Neuronal stem cell (in vitro differentiated cells): ENCODE measurements at places on chromosomes 2 and 18.

DNA sequence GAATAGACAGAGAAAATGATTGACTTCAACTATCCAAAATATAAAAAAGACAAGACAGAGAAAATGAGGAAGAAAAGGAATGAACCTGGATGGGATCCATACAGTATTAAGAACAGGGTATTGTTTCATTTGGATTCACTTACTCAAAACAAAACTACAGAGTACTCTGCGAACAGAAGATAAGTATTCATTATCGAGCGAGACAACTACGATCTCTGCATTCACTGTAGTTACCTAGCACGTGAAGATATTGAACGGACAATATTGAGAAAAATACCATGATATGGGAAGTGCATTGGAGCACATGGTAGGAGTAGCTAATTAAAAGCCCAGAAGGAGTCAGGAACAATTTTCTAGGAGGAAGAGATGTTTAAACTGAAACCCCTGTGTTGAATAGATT is 1.0 kb upstream of the ORC2 start:
- no peak for DNase-seq

GRCh38 chr2:41906338-41906725 is 141.5 kb upstream of the PKDCC start:
- DNase-seq: no peak

DNA sequence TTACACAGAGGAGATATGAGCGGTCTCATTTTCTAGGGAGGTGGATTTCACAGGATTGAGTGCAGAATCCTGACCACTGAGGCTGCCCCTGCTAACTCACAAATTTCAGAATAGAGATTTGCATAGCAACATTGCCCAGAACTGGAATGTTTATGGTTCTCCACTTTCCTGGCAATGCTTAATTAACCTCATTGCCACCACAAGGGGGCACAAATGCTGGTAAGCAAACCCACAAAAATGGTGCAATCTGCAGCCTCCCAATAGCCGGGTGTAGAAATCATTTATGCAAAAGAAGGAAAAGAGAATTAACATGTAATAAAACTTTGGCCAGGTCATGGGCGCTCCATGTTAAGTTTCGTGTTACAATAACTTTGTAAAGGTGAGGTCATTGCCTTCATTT is 112.4 kb downstream of the CYRIA start:
- peak; percentile 31 for DNase-seq

DNA sequence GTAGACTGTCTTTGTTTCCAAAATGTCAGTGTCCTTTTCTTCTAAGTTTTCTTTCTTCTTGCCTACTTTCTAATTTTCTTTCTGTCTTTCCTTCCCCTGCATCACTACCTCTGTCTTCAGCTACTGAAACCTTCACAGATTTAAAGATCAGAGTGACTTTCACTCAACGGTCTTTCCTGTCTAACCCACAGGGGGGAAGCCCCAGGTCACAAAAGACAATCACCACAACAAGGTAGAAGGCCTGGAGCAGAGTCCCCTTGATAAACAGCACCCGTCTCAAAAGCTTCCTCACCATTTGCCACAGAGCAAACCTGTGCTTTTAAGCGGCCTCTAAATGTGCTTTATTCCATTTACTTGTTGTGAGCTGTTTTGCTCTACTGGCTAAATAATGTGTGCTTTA is 665.4 kb downstream of the BCL11A start:
- DNase-seq: no peak

DNA sequence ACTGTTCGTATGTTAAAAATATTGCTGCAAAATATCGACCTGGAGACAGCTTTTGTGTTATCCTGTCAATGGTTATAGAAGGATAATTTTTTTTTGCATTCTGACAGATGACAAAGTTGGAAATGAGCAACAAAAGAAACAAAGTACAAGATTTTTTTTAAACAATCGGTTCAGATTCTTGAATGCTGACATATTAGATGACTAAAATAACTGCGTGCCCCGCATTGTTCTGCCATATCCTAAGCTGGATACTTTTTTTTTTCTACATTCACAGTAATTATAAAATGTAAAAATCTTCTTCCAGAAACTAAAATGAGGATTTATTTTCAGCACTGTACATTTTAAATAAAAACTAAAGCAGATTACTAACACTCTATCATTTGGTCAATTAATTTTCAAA is 67.1 kb downstream of the ABCG8 start:
- DNase-seq: no peak

DNA sequence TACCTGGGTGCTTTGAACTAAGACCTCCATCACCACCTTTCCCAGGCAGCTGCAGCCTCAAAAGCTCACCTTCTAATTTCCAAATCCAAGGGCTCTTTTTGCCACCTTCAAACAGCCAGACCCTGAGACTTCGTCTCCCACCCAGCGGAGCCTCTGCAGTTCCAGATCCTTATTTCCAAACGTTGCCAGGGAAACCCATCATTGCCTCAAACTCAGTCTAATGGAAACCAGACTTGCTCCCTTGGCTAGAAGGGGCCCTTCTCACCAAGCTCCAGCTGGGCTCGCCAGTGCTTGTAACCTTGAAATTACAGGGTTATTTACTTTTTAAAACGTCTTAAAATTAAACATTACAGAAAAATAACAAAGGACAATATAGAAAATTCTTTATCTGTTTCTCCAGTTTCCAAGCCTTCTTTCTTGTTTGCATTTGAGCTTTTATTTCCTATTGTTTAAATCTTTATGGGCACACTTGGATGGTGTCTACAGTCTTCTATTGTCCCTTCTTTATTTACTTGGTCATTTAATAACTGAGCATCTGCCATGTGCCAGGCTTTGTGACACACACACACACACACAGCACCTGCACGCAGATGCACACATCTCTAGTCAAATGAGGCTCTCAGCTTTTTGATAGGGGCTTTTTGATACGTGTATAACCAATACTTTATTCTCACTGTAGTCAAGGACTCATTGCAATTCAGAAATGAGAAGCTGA is 36.1 kb downstream of the TRPM8 start:
- DNase-seq: no peak

DNA sequence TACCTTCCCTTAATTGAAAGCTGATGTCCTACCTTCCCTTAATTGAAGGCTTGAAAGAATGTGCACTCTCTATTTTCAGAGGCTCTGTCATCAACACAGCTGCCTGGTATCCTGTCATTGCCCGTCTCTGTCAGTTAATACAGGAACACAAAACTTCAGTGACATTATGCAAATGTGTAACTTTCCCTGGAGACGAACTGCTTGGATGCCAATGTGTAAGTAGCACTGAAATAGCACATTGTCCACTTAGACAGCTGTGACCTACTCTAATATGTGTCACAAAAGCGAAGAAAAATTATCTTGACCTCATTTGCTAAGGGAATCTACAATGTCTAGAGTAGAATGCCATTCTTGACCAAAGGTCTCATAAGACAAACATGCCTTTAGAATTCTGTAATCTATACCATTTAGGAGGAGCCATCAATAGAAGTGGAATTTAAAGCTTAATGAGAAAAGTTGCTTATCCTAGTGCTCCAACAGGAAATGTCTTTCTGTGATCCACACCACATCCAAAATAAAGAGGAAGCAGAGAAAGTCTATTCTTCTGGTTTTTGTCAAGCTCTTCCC is 138.1 kb downstream of the BARD1 start:
- DNase-seq: no peak

DNA sequence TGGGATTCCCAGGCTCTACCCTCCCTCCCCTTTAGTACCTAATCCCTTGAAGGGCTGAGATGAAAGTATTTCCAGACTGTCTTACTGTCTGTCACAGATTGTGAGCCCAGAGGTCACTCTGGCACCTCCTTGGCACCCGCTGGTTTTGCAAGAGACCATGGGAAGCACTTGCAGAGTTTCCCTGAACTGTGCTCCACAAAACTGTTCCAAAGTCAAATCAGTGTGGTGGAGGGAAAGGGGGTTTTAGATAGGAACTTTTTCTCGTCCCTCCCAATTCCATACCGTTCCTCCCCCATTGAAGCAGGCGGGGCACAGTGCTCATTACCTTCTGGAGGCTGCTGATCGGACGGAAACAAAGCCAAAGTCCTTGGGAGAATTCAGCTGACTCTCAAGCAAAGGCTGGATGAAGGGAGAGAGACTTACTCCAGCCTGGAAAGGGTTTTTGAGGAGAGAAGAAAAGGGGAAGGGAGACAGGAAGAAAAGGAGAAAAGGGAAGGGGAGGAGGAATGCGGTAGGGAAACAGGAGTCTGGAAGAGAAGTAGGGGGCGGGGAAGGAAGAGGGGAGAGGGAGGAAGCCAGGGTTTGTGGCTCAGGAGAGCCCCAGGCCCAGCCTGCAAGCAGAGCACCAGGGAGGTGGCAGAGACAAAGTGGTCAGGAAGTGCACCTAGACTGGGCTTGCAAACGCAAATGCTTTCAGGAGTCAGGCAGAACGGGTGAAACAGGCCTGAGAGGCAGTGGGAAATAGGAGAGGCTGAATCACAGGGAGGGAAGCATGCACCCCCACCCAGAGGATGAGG is 88.4 kb upstream of the SP3 start:
- no peak for DNase-seq

GRCh38 chr2:207778298-207778882 is 8.7 kb upstream of the FZD5 start:
- no peak for DNase-seq

DNA sequence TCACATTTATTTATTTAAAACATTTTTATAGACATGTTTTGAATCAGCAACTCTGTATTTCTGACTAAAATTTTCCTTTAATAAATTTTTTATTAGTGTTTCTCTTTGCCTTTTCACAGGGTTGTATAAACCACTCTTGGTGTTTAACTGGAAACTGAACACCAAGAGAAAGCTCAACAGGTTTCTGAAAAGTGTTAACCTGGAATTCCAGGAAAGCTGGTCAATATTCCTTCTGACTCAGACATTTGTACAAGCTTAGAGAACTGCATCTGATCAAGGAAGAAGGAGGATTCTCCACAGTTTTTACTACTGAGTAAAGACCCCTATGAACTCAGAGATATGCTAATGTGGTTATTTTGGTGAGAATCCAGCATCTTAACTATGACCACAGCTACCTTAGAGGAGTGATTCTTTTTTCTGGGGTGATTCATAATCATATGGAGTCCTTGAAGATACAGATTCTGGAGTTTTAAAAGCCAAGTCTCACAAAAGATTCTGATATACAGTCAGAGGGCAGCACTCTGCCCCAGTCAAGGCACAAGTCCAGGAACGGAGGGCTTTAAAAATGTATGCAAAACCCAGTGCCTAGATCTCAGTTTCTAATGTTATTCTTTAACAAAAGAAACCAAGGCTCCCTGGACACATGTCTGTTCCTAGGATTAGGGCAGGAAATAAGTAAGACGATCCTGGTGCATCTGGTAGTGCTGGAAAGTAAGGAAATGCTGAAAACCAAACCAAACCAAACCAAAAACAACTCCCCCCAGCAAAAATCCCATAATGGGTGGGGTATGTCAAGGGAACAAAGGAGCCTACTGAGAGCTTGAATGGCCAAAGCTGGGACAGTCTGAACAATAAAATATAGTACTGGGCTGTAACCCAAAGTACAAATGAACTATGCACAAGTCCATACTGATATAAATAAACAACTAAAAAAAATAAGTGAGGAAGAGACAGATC is 85.1 kb upstream of the FZD5 start:
- no peak for DNase-seq

- no peak for DNase-seq
Measured at GRCh38 chr2:192051533-192051932, 143.2 kb downstream of the TMEFF2 start.
